ENCODE measurements at places on chromosomes 12 and 14.

GRCh38 chr14:77024171-77024691 is 4.3 kb downstream of the IRF2BPL start:
- no peak for DNase-seq

DNA sequence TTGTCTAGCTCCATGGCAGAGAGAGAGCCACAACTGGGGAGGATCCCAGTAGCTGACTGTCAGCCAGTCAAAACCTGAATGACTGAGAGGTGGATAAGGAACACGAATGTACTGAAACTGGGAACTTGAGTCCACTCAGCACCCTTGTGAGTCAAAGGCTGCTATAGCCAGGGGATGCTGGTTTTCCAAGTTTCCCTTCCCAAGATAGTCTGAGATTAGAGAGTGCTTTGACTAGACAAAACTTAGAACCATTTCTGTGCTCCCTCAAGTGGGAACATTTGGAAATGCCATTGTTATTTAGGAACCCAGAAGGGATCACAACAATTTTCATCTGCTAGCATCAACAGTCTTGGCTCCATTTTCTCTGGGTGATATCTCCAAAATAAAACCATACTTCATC is 4.0 kb downstream of the PRKAG1 start:
- DNase-seq = no peak

DNA sequence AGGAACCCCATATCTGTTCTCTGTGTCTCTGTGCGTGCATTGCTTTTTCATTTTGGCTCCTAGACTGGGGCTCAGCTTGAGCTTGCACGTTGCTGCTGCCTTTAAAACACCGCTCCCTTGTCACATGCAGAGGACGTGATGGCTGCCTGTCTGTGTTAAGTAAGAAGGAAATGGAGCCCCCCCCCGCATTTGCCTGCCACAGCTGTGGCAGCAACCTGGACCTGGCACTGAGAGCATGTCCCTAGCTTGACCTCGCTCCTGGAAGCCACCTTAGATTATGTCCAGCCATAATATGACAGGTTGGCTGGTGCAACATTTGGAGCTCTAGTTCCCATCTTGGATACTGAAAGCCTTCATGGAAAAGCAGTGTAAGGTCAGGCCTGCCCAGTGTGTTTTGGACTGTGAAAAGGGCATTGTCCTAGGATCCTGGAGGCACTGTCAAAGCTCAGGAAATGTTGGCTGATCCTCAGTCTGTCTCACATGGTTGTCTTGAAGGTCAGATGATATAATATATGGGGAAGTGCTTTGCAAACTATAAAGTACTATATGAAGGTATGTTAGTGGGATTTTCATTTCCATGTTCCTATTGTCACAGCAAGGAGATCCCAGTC is 73.8 kb downstream of the PRKCH start:
- no peak for DNase-seq

DNA sequence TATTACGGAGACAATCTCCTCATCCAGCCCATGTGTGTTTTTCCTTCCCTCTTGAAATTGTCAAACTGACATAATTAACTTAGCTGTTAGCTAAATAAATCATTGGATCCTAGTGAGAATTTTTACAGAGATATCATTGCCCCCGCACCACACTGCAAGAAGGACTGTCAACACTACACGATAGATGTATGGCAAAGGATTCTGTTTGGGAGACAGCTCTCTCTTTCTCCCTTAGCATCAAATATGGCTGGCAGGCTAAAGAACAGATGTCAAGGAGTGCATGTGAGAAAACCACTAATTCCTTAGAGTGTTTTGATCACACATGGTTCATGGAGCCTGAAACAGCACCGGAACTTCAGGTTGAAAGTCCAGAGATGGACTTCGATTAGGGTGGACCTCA is 136.8 kb downstream of the KCNA5 start:
- no peak for DNase-seq

DNA sequence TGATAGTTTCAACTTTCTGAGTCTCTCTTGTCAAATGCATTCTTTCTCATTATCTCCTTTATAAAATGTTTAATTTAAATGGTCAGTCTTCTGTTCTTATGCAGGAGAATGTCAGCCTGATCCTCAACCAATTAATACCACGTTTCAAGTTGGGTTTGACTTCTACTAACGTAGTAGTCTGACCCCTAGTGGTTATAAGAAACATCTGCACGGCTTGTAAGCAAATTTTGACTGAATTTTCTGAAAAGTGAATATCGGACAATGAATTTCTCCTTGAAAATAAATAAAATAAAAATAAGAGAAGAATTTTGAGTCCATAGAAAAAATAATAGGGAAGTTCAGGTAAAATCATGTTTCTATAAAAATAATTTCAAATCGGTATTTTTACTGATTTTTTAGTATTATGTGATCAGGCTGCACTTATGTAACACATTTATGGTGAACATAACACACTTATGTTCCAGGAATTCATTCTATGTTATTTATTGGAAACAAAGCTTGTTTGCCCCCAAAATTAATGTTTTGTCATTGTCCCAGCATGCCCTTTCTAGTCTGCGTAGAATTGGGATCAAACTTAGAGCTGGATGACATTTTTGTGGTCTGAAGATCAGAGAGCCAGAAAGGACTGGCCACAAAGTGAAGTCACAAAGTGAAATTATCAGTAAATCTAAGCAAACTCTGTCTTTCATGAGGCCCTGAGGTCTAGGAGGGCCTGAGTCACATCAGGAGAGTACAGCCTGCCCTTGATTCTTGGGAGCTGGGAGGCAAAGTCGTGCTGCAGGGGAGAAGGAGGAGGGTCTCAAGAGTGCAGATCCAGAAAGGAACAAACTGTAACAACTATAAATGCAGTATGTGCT is 101.2 kb upstream of the STXBP6 start:
- no peak for DNase-seq

- no peak for DNase-seq
Observed at GRCh38 chr12:51232642-51233041, 6.0 kb upstream of the DAZAP2 start.

- no peak for DNase-seq
Observed at GRCh38 chr12:119020406-119021360, 39.3 kb downstream of the SRRM4 start.

- no peak for DNase-seq
Observed at GRCh38 chr12:126038434-126038833, 973.2 kb downstream of the AACS start.

GRCh38 chr12:93587611-93588010 is 15.1 kb downstream of the SOCS2 start:
- no peak for DNase-seq

- DNase-seq = no peak
Observed at GRCh38 chr12:43763769-43764168, 5.0 kb downstream of the IRAK4 start.

GRCh38 chr12:59927032-59927431 is 331.2 kb downstream of the SLC16A7 start:
- DNase-seq = no peak

DNA sequence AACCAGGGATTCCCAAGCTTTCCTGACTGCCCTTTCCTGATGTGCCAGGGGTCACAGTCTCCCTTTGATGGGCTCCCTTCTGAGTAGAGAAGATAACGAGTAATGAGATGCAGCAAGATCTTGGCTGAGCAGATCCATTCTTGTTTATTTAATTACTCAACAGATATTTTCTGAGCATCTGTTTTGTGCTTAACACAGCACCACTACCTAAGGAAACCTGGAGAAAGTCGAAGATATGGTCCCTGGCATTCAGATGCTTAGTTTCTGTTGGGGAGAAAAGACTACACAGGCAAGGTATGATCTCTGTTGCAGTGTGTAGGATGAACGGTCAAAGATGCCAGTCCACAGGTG is 3.9 kb downstream of the AJUBA start:
- no peak for DNase-seq

DNA sequence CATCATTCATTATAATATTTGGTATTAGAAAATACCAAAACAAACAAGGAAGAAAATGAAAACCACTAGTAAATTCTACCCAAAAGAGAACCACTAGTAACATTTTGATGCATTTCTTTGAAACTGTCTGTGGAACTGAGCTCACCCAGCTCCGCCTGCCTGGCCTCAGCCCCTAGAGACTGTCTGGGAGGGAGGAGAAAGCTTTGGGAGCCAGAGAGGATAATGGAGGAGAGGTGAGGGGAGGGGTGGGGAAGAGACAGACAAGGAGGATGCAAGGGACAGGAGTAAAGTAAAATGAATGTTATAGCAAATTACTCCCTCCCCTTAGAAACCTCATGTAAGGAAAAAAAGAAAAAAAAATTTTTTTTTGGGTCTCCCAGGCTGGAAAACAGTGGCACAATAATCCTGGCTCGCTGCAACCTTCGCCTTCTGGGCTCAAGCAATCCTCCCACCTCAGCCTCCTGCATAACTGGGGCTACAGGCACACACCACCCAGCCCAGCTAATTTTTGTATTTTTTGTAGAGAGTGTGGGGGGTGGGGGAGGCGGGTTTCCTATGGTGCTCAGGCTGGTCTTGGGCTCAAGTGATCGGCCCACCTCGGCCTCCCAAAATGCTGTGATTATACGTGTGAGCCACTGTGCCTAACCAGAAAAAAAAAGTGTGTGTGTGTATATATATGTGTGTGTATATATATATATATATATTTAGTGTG is 3.2 kb upstream of the MMP19 start:
- no peak for DNase-seq

GRCh38 chr12:11859705-11860425 is 210.4 kb downstream of the ETV6 start:
- DNase-seq = no peak

DNA sequence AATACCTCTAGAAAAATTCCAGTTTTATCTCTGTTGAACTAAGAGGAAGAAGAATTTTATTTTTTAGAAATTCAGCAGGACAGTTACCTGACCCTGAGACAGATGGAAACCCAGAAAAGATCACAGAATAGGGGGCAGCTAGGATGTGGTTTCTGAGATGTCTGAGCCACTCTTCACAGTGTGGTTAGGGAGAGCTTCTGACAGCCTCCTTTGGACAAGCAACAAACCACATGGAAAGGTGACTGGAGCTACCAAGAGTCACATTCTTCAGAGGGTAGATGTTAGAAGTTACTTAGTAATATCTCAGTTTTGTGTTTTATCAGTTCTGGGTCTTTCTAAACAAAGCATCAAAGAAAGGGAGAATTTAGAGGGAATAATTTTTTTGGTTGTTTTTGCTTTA is 117.3 kb upstream of the NAP1L1 start:
- no peak for DNase-seq

DNA sequence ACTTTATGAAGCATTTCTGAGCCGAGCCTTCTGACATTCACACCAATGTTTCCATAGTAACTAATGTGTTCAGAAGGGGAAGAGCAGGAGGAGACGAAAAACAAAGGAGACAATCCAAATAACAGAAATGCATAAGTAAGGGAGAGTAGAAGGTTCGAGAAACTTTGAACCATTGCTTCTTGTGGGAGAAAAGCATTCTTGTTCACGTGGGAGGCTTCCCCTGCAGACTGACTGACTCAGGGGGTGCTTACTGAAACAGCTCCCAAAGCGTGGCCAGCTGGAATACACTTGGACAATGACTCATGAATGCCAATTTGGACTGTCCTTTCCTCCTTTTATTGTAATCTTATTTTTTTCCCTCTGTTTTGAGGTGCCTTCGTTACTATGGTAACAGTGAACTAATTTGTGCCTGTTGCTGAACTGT is 73.9 kb downstream of the NEDD1 start:
- DNase-seq = no peak

- no peak for DNase-seq
Observed at GRCh38 chr12:57832966-57833365, 13.6 kb downstream of the CTDSP2 start.

- DNase-seq = no peak
Observed at GRCh38 chr14:63881926-63882325, 29.1 kb downstream of the SYNE2 start.

- DNase-seq = no peak
Observed at GRCh38 chr14:33068626-33069025, 129.9 kb downstream of the NPAS3 start.

- no peak for DNase-seq
Observed at GRCh38 chr12:71282020-71282419, 124.2 kb upstream of the TSPAN8 start.

- no peak for DNase-seq
Observed at GRCh38 chr12:51404627-51405026, 13.4 kb upstream of the GALNT6 start.

DNA sequence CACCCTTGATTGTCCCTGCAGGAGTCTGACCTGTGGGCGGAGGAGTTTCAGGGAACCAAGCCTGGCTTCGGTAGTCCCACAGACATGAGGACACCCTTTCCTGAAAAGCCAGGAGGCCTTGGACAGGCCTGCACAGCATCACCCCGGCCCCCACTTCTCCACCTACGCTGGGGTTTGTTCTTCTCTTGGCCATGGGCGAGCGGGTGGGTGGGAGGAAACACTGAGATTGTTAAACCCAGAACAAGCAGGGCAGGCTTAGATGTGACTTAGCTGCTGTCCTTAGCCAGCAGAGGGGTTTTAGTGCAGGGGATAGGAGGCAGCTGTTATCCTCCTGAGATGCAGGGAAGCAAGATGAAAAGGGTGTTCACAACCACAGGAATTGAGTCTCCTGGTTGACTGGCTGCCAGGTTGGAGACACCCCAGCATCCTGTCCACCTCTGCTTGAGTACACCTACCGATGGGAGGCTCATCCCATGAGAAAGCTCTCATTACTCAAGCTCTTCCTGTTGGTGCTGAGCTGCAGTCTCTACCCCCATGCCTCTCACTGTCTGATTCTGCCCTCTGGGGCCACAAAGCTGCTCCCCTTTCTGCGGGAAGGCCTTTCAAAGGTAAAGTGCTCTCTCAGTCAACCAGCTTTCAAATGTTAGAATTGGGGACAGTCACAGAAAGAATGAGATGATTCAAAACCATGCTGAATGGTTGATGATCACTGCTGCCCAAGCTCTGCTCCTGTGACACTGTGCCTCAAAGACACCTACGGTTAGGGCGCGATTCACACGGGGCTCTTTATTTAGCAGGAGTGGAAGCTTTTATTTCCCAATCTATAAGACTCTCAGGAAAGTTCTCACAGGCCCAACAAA is 86.3 kb downstream of the IRF2BPL start:
- no peak for DNase-seq

DNA sequence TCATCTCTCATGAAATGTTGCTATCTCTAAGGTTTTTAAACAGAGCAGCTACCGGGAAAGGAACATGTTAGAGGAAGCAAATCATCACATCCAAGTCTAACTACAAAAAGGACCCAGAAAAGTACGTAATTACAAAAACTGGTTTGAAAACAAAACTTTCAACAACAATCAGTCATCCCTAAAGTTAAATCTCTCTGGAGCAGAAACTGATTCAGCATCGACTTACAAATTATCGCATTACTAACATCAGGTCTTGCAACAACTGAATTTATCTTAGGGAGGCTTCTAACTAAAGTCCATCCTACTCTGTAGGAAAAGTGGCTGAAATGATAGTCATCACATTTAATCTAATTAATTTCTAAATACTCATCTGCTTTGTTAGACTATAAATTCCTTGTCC is 137.0 kb downstream of the MED13L start:
- no peak for DNase-seq

DNA sequence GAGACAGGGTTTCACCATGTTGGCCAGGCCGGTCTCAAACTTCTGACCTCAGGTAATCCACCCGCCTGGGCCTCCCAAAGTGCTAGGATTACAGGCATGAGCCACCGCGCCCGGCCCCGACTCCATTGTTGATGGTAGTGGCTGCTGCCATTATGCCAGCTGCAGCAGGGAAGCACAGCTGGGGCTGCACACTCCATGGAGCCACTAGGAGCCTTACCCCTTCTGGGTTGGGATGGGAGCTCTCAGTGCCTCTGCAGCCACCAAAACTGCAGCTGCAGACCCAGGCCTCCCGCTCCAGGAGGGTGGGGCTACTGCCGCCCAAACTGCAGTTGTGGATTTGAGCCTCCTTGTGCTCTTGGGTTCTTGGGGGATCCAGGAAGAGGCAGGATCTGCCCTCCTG is 25.9 kb downstream of the TCHP start:
- DNase-seq = no peak

- no peak for DNase-seq
Observed at GRCh38 chr12:131986910-131987309, 37.2 kb downstream of the EP400 start.

- no peak for DNase-seq
Observed at GRCh38 chr12:31714406-31715271, 14.2 kb downstream of the AMN1 start.
